ENCODE measurements at places on chromosomes 2 and 18. TPM values are rescaled to one million over a fixed set of nuclear protein-coding genes. Genes with fewer than 3 reads are reported as not detected.

Gene CTAGE1
- total RNA-seq, result not detected

Gene CHRND
- not detected for total RNA-seq

Gene HYCC2
- 6.7 TPM for total RNA-seq

Gene PREPL
- total RNA-seq, result 31.2 TPM

Gene C2orf80
- not detected for total RNA-seq

Gene ANKRD30BL
- total RNA-seq, result not detected

Gene DSG1
- not detected for total RNA-seq

Gene DNAH6
- total RNA-seq, result not detected

Gene PFN4
- 0.12 TPM for total RNA-seq

Gene FBXO36
- 2.5 TPM for total RNA-seq

Gene REG3A
- total RNA-seq, result not detected

Gene MALL
- 42.0 TPM for total RNA-seq

GRCh38 chr2:168427451-168427850 is 28.6 kb upstream of the CERS6 start:
- peak; percentile 62 for DNase-seq

DNA sequence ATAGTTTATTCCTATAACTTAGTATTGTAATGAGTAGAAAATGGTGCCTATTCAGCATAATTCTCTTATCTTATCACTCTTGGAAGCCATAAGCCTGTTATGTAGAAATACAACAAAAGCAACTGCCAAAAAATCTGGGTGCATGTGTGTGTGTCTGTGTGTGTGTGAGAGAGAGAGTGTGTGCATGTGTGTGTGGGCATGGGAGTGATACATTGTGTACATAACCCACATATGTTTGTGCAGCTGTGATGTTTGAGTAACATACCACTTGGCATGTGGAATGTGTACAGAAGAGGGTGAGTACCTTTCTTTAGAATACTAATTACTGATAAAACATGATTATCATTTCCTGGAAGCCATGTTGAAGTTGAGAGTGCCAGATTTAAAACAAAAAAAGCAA is 642.3 kb upstream of the SYT4 start:
- DNase-seq, result no peak

GRCh38 chr2:150480241-150480640 is 7.2 kb downstream of the RND3 start:
- DNase-seq, result peak; percentile 66

- DNase-seq, result peak; percentile 64
Measured at GRCh38 chr2:54666131-54666633, 57.3 kb upstream of the EML6 start.

- DNase-seq, result no peak
Measured at GRCh38 chr2:137020452-137021196, 255.3 kb downstream of the THSD7B start.

GRCh38 chr18:34049511-34049910 is 175.2 kb downstream of the NOL4 start:
- DNase-seq, result no peak

GRCh38 chr2:174772472-174772801 is 8.2 kb upstream of the CHRNA1 start:
- no peak for DNase-seq

DNA sequence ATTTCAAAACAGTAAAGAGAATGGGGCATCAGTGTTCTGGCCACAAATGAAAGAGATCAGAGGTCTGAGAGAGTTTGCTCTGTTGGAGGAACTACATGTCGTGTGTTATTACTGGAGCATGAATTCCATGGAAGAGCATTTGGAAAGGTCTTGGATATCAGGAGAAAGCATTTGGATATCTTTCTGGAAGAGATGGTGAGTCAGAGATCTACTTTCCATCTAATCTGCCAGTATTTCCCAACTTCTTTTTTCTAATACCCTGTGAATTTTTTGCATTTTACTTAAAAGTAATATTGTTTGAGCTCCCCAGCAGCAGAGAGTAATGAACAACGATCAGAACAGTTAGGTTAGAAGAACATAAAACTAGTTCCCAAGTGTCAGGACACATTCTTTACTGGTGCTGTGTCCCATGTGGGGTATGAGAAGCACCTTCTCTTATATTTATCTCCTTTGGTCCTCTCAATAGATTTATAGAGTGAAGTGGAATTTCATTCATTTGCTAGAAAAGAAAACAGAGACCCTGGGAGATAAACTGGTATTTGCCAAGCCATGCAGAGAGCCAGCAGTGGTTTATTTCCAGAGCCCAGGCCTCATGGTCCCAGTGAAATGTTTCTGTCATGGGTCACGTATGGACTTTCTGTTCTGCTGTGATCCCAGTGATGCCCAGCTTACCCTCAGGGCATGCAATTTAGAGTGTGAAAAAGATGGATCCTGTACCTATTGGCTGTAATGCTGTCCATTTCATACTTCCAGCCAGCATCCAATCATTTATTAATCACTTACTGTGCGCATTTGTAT is 130.8 kb upstream of the NT5C1B start:
- DNase-seq, result peak; percentile 82

- DNase-seq, result no peak
Measured at GRCh38 chr18:424668-425067, 75.8 kb downstream of the COLEC12 start.

DNA sequence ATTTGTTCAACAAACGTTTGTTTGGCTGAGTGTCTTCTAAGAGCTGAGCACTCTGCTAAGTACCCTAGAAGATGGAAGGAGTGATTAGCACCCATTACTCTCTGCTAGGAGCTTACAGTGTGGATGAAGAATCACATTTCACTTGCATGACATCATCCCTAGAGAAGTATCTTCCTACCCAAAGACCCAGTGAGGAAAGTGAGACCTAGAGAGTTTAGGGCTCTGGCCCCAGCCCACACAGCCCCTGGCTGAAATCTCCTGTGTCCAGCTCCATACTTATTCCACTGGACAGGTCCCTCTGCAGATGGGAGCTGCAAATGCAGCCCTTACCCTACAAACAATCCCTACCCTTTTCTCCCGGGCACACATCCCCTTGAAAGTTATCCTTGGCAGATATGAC is 26.8 kb upstream of the EPAS1 start:
- DNase-seq, result peak; percentile 51

GRCh38 chr18:44602845-44603244 is 77.8 kb upstream of the SETBP1 start:
- peak; percentile 87 for DNase-seq

DNA sequence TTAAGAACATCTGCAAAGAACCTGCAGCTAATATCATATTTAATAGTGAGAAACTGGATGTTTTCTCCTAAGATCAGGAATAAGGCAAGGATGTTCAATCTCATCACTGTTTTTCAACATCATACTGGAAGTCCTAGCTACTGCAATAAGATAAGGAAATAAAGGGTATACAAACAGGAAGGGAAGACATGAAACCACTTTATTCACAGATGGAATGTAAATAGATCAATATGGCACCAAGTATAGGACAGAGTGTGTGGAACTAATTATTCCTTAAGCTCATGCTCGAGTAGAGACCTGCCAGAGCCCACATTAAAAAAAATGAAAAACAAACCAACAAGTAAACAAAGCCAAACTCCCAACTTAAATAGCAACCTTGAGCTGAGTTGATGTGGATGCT is 41.3 kb upstream of the TMEM247 start:
- no peak for DNase-seq

GRCh38 chr2:120393456-120393855 is 47.5 kb downstream of the INHBB start:
- DNase-seq, result no peak

GRCh38 chr2:232501794-232502390 is 14.3 kb upstream of the ECEL1 start:
- no peak for DNase-seq

DNA sequence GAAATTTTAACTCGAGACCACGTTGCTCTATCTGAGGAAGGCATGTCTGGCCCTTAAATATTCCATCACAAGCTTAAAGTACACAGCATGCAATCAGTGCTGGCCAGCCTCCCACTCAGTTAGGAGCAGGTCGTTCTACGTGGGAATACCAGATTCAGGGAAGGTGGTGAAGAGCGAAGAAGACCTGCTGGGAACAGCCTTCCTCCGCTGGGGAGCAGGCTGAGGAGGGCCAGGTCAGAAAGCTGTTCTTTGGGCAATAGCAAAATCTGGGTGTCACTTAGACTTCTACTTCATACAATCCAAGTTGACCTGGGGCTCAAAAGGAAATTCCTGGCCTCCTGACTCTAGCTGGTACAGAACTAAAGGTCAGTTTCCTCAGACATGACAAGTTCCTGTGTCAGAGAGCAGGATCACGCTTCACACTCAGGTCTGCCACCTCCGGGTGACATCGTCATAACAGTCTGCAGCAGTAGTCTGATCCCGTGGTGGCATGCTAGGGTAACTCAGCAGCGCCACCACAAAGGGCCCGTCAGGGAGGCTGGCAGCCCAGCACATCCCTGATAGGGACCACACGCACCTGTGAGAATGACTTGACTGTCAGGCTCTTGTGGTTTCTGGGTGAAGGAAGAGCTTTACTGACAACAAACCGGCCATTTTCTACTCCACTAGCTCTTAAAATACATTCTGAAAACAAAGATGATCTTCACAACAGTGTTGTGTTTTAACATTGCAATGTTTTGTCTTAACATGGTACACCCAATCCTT is 35.2 kb upstream of the NAPG start:
- DNase-seq, result no peak

- peak; percentile 85 for DNase-seq
Measured at GRCh38 chr18:48022531-48023329, 92.3 kb upstream of the SMAD2 start.

GRCh38 chr2:7661502-7661901 is 744.3 kb downstream of the RNF144A start:
- no peak for DNase-seq

DNA sequence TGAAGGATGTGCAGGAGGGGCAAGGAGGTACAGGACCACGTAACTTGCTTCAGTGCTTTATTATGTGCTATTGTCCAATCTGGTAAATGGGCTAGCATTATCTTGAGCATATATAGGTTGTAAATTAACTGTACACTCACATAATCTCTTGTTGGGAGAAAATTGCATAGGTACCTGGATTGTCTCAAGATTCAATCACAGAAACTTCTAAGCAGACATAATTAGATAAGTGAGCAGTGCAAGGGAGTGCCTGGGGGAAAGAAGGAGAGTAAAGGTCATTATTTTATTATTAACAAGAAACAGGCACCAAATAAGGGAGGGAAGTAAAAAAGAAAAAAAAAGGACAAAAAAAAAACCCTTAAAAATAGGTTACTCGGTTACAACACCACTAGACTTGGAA is 186.2 kb downstream of the MBD5 start:
- DNase-seq, result no peak

GRCh38 chr18:12851716-12852115 is 32.3 kb downstream of the PTPN2 start:
- DNase-seq, result peak; percentile 4

DNA sequence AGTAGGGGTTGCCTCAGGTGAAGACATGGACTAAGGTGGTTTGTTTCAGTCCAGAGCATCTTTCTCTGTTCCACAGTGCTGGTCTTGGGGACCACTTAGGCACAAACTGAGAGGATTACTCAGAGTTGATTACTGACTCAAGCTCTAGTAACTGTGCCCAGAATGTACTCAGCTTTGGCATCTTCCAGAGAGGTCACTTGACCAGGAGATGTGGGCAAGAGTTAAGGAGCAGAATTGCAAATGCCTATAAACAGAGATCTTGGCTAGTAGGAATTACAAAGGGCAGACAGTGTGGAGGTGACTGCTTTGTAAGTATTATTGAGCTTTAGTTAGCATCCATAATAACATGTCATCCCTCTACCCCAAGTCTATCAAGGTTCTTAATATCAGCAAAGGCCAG is 93.2 kb upstream of the CABLES1 start:
- DNase-seq, result peak; percentile 27

GRCh38 chr2:238509151-238509835 is 82.6 kb downstream of the ASB1 start:
- no peak for DNase-seq

DNA sequence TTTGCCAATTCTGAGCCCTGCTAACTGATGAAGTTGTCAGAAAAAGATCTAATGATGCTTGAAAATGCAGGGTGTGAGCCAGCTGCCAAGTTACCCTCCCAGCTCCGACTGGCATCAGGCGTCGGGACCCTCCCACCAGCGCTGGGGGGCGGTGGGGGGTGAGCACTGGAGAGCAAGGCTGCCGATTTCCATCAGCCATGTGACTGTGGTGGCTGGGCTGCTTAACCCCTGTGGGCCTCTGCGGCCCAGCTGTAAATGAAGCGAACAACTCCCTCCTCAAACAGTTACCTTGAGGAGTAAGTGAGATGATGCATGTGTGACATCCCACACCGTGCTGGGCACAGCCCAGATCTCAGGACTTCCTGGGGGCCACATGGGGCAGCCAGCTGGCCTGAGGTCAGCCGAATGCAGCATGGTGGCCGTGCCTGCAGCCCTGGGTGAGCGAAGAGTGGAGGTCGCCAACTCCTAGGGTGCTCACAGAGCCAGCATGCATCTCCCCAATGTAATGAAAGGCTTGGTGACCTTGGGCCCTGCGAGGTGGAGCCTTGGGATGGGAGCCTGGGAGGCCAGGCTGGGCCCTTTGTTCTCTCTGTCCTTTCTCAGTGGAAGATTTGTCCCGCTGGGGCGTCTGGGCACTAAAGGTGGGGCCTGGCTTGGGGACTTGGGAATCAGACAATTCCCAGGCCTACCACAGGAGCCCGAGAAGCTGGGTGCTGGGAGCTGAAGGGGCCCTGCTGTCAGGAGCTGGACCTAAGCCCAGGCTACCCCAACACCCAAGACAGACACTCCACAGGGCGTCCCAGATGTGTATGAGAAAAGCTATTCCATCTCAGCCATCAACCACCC is 25.1 kb downstream of the CIB4 start:
- DNase-seq, result no peak

DNA sequence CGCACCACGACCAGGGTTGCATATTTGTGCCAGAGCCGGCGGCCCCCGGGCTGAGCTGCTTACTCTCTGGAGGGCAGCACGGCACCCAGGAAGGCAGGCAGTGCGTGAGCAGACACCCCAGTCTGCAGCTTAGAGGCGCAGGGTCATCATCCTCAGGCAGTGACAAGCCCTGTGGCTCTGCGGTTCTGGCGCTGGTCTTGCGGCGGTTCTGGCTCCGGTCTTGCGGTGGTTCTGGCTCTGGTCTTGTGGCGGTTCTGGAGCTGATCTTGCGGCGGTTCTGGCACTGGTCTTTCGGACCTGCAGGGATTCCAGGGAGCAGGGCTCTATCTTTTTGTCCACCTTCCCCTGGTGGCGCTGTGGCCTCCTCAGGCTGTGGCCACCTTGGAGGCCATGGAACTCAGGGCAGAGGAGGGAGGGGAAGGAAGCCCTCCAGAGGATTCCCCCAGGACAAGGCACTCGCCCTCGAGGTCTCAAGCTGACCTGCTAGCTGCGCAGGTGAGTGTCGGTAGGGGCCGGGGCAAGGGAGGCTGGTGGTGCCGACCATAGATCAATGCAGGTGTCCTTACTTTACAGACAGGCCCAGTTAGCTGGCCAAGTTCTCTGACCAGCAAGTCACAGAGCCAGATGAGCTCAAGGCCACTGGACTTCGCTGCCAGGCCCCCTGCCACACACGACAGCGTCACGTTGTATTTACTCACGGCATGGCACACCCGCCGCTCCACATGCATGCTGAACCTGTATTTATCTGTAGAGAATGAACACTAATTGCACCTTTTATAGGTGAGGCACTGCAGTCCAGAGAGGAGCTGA is 14.9 kb downstream of the ESPNL start:
- no peak for DNase-seq

- DNase-seq, result peak; percentile 61
Measured at GRCh38 chr2:112048887-112049286, 6.2 kb upstream of the TMEM87B start.

- DNase-seq, result no peak
Measured at GRCh38 chr2:45422921-45423320, 188.1 kb downstream of the SRBD1 start.

- no peak for DNase-seq
Measured at GRCh38 chr18:49226243-49227000, 234.0 kb downstream of the DYM start.

GRCh38 chr2:73203055-73203681 is 794 bp downstream of the NOTO start:
- no peak for DNase-seq

GRCh38 chr2:175362331-175362730 is 180.8 kb upstream of the ATP5MC3 start:
- DNase-seq, result no peak

All from M059J (cell line).